Activated CD8-positive, alpha-beta T cell treated with anti-CD3 and anti-CD28 coated beads, Interleukin-2, amount 10 ng/mL, durations not matched to agents 7 days and 5 days (primary cell): ENCODE measurements at places on chromosomes 6 and 20.

DNA sequence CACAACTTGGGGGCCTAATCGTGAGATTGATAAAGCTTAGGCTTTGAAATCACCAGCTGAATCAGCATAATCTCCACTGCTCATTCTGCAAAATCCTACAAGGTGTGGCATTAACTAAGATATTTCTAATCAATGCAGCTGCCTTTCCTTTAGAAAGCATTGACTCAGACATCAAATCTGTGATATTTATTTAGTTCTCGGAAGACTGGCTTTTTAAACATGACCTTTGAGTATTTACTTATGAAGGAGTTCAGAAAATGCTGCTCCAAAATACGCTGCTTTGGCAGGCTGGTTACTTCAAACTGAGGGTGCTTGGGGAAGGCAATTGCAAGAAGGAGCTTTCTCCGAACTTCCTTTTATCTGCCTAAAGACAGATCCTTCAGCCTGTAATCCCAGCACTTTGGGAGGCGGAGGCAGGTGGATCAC lies 23.7 kb upstream of the FUCA2 start:
- DNase-seq: no peak

- DNase-seq: no peak
These were observed 21.4 kb downstream of the HBS1L start for GRCh38 chr6:135033238-135033637.

DNA sequence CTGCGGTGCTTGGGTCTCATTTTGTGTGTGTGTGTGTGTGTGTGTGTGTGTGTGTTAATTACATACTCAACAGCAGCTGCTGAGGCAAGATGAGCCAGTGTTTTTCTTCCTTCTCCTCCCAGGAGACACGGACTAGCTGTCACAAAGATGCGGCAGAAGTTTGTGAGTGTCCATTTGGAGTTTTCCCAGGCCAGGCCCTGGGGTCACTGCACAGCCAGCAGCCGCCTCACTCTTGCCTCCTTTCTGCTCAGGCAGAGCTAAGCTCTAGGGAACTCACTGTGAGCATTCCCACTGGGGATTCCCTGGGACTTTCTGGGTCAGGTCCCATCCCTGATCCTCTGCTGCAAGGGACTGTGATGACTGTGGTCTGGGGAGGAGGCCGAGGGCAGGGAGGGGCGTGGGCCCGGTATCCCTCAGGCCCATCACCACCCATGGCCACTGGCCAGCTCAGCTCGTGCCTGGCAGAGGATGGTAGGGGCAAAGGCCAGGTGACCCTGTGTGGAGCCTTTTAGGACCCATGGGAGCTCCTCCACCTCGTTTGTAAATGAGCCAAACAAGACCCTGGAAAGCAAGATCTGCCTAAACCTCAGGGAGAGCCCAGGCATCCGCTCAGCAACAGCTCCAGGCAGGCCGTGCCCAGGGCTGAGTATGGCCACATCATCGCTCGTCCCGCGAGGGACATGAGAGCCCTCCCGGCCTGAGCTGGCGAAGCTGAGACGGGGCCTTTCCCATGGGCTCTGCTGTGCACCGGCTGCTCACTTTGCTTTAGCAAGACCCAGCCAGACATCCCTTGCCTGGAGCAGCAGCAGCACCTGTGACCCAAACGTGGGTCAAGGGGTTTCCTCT lies 102.0 kb downstream of the PSMB1 start:
- DNase-seq: no peak

- DNase-seq: no peak
These were observed 8.6 kb upstream of the TRIB3 start for GRCh38 chr20:371755-372542.

- no peak for DNase-seq
These were observed 443.6 kb downstream of the CDC5L start for GRCh38 chr6:44831002-44831610.

DNA sequence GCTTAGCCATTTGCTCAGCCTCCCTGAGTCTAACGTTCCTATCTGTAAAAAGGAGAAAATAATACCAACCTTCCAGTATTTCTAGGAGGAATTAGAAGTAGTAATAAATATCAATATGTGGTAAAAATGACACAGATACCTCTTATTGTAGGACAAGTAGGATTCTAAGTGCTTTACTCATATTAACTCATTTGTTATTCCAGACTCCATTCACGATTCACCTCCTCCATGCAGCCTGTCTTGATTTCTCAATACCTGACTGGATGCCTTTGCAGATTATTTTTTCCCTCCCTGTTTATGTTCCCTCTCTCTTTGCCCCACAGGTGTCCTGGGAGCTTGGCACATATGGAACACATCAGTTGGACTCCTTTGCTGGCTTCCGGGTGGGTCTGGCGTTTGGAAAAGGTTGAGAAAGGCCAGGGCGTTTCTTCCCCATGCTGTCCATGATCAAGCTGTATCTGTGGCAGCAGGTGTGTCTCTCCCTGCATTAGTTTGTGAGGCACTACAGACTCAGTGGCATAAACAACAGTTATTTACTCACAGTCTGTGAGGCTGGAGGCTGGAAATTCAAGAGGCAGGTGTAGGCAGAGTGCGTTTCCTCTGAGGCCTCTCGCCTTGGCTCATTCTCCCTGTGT lies 10.7 kb upstream of the DUSP22 start:
- DNase-seq: no peak

- no peak for DNase-seq
These were observed 76.1 kb downstream of the HCRTR2 start for GRCh38 chr6:55250400-55250799.

DNA sequence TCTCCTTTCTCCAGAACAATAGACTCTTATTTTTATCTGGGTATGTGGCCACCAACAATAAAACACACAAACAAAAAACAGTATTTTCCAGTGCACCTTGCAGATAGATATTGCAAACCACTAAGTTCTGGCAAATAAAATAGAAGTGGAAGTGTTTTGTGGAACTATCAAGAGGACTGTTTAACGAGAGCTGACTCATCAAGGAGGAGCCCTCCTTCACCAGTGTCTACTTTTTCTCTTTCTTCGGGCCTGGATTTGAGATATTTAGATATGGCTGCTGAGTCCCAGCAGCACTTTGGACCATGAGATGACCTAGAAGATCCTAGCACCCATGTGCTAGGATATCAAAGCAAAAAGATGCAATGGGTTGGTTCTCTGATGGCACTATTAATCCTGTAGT lies 154.7 kb downstream of the AIG1 start:
- no peak for DNase-seq

- no peak for DNase-seq
These were observed at the start of gene DNAH8 for GRCh38 chr6:38715016-38715689. Gene DNAH8, plus strand, starts transcription at chr6:38715311. Its CDS starts 7,499 bp downstream, at chr6:38722810.

DNA sequence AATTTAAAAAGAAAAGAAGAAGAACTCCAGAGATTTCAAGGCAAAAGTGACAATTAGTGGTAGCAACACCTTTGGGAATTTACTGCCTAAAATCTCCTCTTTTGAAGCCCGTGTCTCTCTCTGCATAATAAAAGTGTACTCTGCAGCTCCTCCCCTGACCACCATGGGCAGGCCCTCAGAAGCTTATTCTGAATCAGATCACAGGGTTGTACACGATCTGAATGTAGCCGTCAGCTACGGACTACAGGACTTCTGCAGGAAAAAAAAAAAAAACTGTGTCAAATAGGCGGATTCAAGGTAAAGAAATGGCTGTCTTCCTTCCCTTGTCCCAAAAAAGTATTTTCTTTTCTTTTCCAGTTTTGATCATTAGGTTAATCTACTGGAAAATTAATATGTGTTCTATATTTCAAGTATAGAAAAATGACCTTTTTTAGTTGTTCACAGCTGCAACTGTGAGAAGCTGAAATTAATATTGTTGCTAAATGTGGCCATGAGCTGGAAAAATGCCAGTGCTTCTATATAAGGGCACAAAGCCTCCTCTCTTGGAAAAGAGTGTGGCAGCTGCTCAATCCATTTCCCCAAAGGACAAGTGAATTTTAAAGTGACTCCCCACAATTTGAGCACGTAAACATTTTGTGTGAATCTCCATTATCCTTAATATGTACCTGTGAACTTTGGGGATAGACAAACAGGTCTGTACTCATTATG lies 397.4 kb downstream of the C6orf118 start:
- DNase-seq: no peak

DNA sequence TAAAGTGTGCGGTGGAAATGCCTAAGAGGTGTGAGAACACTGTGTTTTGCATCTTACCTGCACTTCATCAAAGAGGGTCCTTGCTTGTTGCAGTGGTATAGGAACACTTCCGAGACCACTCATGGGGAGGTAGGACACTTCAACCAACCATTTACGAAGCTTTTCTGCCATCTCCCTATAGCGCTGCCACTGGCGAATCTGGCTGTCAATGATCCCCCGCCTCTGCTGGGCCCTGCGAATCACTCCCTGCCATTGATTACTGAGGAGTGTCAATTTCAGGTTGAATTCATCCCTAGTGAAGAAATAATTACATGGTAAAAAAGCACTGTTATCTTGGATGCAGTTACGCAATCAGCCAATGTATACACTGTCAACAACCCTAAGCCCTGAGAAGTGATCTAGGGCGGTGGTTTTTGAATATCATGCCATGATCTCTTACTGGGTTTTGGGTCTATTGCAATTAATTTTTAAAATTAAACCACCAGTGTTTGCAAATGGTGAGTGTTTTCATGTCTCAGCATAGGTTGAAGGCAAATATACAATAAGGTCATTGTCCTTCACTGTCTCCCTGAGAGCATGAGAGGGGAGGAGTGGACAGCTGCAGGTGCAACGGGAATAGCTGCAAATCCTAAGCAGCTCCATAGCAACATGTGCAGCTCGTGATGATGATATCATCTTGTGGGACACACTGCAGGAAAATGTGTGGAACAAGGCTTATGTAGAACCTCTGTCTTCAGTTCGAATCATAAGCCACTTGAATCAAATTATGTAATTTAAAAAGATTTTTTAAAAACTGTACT lies 400.6 kb downstream of the ESR1 start:
- no peak for DNase-seq

GRCh38 chr20:5913166-5913565 lies 37.2 kb downstream of the TRMT6 start:
- no peak for DNase-seq

DNA sequence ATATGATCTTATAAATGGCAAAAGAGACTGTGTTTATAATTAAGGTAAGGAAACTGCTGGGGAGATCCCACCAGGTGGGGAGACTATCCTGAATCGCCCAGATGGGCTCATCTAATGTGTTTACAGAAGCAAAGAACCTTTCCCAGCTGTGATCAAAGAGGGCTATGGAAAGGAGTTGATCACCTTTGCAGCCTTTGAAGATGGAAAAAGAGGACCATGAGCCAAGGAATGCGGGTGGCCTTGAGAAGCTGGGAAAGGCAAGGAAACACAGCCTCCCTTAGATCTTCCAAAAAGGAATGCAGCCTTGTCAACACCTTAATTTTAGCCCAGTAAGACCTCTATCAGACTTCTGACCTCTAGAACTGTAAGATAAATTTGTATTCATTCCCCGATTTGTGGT lies 66.5 kb upstream of the ADGRG6 start:
- DNase-seq: no peak
